ENCODE measurements at places on chromosomes 3 and 15.
A peak's percentile ranks its signal among the peaks of the same experiment; 100 is the strongest.

GRCh38 chr3:12771236-12771635 is 12.2 kb upstream of the TMEM40 start:
- no peak for DNase-seq

- peak; percentile 93 for DNase-seq
These were observed 263.4 kb upstream of the WNT5A start for GRCh38 chr3:55750525-55750924.

DNA sequence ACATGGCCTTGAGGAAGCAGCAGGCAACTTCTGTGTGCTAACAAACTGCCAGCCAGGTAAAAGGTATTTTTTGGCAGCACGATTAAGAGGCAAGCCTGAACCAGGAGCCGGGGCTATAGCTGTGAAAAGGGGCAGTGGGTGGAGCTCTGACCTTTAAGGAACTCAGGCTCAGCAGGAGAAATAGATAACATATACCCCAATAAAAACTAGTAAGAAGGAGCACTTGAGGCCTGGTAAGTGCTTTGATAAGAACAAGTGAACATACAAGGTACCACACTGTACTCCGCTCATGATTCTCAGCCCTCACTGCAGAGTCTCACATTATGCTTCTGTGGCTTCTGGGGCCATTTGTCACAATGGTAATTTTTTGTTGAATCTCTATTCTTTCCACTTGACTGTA is 5.4 kb downstream of the FYCO1 start:
- no peak for DNase-seq

DNA sequence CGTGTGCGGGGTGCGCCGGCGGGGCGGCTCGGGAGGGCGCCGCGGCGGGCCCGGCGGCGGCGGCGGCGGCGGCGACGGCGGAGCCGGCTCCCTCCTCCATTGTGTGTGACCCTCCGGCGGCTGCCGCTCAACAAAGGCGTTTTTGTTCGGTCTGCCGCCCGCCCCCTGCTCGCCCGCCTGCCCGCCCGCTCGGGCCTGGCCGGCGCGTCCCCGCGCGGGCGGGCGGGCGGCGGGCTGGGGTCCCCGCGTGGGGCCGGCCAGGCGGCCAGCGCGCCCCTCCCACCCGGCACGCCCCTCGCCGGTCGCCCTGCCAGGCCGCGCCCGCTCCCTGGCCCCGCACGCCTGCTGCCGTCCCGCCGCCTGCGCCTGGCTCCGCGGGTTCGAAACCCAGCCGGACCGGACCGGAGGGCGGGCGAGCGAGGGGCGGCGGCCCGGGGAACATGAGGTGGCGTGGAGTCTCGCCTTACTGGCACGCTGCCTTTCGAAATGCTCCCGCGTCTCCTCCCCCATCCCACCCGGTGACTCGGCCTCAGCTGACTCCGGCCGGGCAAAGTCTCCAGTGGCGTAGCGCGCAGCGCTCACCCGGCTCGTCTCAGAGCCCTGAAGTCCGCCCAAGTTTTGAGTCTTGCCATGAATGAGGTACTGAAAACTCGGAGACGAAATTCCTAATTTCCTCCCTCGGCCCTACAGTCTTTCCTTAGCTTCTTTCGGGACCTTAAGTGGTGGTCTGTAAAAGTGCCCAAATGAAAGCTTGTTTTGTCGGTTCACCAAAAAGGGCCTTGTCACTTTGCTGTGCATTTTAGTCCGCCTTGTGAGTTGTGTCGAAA is 588 bp downstream of the MAPK6 start:
- no peak for DNase-seq

GRCh38 chr15:27903405-27903804 is 195.7 kb downstream of the OCA2 start:
- DNase-seq: no peak

DNA sequence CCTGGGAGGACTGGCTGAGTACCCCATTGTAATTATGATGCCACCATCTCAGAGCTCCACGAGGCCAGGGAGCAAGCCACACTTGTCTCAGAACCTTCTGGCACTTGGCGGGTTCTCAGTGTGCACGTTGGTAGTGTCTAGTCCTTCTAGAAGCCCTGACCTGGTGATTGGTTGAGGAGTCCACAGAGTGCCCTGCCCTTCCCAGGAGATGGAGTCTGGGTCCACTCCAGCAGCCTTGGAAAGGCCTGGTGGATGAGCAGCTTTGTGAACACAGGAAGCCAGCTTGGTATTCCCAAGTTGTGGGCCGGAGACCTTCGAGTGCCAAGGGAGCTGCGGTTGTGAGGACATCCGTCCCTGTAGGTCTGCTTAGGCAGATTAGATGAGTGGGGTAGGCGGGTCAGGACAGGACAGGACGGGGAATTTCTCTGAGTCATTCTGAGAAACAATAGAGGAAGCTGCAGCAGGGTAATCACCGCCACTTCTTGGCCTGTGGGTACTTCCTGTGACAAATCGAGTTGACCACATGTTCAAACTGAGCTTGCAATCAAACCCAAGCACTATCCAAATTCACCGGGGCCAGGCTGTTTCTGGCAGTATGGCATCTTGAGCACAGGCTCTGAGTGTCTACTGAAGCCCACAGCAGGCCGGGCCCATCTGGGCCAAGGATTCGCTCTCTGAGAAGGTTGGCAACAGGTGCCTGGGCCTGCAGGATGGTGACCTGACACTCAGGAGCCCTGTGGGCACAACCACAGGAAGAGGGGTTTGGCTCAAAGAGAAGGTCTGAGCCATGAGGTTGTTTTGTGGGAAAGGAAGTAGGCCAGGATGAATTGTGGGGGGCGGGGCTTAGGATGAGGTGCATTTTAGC is 71.5 kb upstream of the PLXNA1 start:
- DNase-seq: peak; percentile 36

GRCh38 chr15:77219841-77220240 is 148.9 kb upstream of the TSPAN3 start:
- no peak for DNase-seq

DNA sequence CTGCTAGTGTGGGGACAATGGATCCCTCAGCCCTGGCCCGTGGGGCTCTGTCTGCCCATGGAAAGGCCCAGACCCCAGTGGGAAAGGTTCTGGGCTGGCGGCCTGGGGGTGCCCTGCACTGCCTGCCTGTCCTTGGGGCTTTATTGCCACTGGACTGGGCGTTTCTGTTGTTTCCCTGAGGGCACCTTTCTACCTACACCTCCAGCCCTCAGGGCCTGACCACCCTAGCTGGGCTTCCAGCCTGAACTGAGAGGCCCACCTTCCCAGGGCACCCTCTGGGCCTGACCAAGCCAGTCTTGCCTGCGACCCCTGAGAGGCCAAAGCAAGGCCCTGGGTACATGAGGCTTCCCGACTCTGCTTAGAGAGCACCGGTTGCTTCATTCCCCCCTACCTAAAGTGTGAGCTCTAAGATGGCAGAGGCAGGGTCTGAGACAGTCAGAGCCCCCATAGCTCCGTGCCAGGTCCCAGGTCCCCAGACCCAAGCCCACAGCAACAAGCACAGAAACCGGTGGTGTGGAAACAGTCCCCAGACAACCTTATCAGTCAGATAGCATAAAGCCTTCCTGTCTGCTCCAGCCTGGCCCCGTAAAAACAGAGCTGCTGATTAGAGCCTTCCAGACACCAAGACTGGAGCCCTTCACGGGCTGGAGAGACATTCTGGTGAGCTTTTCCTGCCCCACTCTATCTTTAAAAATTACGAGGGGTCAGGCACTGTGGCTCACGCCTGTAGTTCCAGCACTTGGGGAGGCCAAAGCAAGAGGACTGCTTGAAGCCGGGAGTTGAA is 102.8 kb downstream of the CHSY1 start:
- DNase-seq: no peak

GRCh38 chr3:134330883-134331810 is 43.1 kb downstream of the AMOTL2 start:
- DNase-seq: no peak

DNA sequence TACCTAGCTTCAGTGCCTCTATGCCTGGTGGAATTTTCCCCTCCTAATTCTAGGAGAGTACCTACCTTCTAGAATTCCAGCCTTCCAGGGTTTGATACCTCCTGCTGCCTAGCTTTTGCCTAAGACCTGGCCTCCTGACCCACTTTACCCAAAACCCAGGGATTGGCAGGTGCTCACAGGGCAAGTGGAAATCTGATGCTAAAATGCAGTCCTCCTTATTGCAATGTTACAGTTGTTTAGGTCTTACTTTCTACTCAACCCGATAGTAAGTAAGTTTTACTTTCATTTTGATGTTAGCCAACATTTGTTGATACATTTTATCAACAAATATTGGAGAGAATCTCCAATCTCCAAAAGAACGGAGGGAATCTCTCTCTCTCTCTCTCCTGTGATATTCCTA is 275.9 kb downstream of the DOCK3 start:
- DNase-seq: no peak

- no peak for DNase-seq
These were observed 187.1 kb upstream of the DNAJC19 start for GRCh38 chr3:181176601-181177000.

GRCh38 chr3:2484162-2485026 is 385.7 kb downstream of the CNTN4 start:
- no peak for DNase-seq

GRCh38 chr3:10772271-10773161 is 43.5 kb upstream of the SLC6A11 start:
- DNase-seq: no peak

GRCh38 chr15:85318048-85318731 is 62.2 kb upstream of the AKAP13 start:
- peak; percentile 76 for DNase-seq

GRCh38 chr15:97955035-97955434 is 5.5 kb upstream of the ARRDC4 start:
- no peak for DNase-seq

DNA sequence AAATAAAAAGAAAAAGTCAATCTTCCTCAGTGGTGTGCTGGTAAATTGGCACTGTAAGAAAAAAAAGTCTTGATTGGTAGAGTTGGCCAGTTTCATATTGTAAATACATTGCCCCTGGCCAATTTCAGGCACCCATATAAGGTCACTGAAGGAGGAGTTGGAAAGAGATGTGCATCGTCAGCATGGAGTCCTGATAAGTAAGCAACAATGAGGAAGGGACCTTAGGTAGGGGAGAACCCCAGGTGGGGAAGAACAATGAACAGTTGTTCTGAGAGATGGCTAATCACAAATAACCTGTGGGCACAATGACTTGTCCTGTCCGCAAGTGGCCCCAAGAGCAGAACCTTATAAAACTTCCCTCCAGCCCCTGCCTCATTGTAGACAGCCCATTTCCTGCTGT is 8.6 kb upstream of the CYP8B1 start:
- no peak for DNase-seq

GRCh38 chr3:26768068-26768651 is 145.6 kb downstream of the LRRC3B start:
- DNase-seq: no peak

DNA sequence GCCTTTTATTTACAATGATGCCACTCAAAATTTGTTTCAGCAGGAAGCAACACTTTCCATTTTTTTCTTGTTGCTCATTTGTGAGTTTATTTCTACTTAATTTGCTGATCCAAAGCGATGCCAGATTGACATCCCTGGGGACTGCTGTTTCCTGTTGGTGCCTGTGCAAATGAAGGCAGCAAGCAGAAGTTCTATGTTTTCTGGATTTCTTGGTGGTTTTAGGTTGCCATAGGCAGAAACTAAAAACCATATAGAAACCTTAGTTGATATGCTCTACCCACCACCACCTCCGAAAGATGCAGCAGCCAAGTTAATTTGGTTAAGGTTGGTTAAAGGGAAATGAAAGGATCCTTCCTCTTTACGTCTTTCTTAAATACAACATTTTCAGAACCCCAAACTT is 356.2 kb downstream of the RBMS3 start:
- no peak for DNase-seq

DNA sequence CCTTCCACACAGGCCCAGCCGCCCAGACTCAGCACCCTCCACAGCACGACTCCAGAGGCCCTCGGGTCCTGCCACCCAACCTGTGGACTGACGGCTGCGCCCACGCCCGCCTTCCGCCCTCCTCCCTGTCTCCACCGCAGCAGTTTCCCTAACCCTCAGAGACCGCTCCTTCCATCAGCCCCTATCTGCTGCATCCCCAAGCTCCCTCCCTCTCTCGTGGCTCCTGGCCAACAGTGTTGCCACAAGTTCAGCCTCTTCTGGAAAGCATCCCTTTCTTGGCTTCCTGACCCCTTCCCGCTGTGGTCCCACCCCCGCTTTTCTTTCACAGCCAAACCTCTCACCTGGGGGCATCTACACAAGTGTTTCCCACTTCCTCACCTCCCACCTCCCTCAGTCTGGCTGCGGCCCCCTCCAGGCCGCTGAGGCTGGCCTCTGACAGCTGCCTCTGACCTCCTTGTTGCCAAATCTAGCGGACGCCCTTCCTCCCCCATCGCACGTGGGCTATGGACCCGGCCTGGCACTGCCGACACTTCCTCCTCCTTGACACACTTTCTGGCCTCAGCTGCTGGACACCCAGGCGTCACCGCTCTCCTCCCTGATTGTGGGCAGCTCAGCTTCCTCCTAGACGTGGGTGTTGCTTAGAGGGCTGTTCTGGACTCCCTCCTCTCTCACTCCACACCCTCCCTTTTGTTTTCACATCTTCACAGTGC is 168.8 kb upstream of the TLE3 start:
- DNase-seq: no peak

DNA sequence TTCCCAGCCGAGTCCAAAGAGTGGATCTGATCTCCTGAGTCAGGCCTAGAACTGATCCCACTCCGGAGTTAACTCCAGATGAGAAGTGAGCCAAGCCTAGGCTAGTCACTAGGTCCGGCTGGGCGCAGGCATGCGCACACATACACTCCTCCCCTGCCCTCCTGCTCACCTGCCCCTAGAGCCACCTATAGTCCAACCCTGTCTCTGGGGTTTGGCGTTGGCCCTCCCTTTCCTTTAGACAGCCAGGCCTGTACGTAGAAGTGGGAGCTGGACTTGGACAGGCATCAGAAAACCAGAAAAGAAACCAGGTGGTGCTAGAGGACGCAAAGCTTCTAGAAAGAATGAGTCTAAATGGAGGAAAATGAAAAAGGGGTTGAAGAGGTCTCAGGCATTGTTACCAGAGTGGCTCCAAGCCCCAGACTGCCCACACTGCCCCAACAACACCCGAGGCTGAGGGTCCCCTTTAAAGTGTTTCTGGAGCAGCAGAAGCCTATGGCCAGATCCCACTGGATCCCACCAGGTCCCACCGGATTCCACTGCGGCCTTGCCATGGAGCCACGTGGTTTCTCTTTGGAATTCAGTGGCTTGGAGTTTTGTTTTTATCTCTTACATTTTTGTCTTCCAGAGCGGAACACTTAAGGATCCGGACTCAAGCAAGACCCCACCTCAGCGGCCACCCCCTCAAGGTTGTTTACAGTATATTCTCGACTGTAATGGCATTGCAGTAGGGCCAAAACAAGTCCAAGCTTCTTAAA is 24.2 kb upstream of the TIMP4 start:
- no peak for DNase-seq

- no peak for DNase-seq
These were observed 555.5 kb upstream of the CFAP20DC start for GRCh38 chr3:59605318-59605717.

DNA sequence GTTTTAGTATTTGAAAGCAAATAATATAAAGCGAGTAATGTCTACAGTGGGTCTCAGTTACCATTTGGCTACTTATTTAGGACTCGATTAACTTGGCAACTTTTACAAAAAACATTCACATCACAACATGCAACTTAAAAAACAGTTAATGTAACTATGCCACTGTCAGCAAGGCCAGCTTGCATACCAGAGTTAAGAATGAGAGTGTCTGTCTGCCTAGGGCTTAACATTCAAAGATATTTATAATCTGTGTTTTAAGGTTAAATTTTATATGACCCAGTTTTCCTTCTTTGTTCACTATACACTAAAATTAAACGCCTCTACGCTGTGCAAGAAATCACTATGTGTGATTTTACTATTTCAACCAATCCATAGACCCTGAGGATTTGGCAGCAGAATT is 5.2 kb upstream of the CDAN1 start:
- DNase-seq: no peak
